ENCODE measurements at places on chromosomes 7 and 10.

DNA sequence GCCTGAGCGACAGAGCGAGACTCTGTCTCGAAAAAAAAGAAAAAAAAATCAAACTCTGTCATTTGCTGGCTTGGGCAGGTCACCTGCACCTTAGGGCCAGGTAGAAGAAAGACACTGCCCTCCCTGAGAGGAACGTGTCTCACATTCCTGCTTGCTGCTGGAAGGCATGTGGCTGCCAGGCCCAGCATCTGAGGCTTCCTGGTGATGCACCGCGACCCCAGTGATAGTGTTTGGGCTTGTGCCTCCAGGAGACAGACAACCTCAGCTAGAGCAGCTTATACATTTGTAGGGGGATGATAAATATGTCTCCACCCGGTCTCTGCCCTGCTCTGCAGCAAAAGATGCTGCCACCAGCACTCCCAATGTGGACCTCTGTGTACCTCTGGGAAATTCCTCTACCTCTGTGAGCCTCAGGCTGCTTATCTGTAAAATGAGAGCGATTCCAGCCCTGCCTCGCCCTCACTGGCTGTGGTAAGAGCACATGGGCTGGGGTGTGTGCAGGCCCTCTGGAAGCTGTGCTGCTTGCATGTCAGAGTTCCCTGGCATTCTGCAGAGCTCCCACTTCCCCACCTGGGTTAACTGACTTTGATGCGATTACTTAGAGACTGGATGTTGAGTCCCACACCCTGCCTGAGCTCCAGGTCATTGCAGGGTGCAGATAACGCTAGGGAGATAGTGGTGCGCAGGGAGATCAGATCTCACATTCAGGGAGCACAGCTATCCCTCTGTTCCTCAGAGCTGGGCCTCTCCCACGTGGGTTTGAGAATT lies 19.9 kb downstream of the SLC29A3 start:
- DNase-seq = no peak

- no peak for DNase-seq
Measured at GRCh38 chr7:20113427-20114027, 103.7 kb downstream of the MACC1 start.

DNA sequence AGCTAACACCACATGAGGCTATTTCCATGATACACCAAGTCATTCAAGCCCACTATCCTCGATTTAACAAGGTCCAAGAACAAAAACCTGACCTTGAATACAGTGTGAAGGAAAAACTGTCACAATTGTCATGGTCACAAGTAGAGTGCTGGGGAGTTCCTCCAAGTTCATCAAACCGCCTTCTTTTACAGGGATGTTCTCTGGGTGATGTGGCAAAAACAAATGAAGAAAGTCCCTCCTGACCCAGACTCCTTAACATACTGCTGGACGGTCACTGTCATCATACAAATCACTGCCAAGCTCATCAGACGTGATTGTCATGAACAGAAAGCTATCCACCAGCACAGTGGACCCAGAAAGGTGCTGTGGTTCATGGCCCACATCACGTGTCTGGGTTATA lies 28.9 kb downstream of the HIPK2 start:
- no peak for DNase-seq

DNA sequence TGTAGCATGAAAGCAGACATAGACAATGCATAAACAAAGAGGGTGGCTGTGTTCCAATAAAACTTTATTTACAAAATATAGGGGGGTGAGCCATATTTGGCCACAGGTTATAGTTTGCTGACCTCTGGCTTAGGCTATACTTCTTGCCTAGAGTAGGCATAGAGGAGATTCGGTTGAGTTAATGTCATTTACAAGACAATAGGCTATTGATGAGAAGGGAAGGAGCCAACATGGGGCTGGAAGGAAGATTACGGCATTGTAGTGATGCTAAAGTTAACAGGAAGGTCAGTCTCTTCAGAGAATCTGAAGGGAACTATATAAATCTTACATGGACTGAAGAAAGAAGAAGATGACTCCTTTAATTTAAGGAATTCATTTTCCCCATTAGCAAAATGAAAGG lies 463.5 kb downstream of the HTR7 start:
- no peak for DNase-seq

GRCh38 chr10:6726924-6727323 lies 146.8 kb upstream of the PRKCQ start:
- no peak for DNase-seq

DNA sequence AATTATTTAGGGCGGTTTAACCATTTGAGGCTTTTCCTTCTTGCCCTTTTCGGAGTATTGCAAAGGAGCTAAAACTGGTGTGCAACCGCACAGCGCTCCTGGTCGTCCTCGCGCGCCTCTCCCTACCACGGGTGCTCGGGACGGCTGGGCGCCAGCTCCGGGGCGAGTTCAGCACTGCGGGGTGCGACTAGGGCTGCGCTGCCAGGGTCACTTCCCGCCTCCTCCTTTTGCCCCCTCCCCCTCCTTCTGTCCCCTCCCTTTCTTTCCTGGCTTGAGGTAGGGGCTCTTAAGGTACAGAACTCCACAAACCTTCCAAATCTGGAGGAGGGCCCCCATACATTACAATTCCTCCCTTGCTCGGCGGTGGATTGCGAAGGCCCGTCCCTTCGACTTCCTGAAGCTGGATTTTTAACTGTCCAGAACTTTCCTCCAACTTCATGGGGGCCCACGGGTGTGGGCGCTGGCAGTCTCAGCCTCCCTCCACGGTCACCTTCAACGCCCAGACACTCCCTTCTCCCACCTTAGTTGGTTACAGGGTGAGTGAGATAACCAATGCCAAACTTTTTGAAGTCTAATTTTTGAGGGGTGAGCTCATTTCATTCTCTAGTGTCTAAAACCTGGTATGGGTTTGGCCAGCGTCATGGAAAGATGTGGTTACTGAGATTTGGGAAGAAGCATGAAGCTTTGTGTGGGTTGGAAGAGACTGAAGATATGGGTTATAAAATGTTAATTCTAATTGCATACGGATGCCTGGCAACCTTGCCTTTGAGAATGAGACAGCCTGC lies 3.1 kb downstream of the FZD1 start:
- DNase-seq = no peak

- no peak for DNase-seq
Measured at GRCh38 chr7:129649128-129649690, 37.7 kb downstream of the NRF1 start.

- no peak for DNase-seq
Measured at GRCh38 chr7:97133159-97133558, 15.7 kb downstream of the SDHAF3 start.

DNA sequence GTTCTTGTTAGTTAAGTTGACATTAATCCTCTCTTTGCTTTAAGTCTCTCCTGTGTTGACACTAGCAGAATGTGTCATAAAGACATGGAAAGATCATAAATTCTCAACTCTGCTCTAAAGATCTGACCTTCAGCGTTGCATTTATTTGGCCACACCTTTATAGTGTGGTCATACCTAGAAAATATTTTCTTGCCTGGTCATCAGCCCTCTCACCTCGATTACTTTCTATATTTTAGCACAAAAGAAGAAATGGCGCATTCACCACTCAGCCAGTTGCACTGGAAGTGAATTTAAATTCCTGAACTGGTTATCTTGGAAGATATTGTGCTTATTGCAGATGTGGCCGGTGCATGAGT lies 96.7 kb upstream of the PDCD4 start:
- DNase-seq = no peak

Measured in putamen (tissue), 1 donor.